Osteoblast (primary cell): ENCODE measurements at places on chromosomes 6 and 20. TPM values are rescaled to one million over a fixed set of nuclear protein-coding genes. Genes with fewer than 3 reads are reported as not detected.

- H3K27me3 ChIP-seq: no peaks in the 10 kb centered on the region
- no peaks in the 10 kb centered on the region for H3K4me1 ChIP-seq
- H3K4me3 ChIP-seq: no peak overlapping the region
- no peak overlapping the region for H3K27ac ChIP-seq
- DNase-seq: no peak
- no peaks in the 10 kb centered on the region for H3K36me3 ChIP-seq
Measured at GRCh38 chr20:16942756-16943155, 194.6 kb downstream of the OTOR start.

DNA sequence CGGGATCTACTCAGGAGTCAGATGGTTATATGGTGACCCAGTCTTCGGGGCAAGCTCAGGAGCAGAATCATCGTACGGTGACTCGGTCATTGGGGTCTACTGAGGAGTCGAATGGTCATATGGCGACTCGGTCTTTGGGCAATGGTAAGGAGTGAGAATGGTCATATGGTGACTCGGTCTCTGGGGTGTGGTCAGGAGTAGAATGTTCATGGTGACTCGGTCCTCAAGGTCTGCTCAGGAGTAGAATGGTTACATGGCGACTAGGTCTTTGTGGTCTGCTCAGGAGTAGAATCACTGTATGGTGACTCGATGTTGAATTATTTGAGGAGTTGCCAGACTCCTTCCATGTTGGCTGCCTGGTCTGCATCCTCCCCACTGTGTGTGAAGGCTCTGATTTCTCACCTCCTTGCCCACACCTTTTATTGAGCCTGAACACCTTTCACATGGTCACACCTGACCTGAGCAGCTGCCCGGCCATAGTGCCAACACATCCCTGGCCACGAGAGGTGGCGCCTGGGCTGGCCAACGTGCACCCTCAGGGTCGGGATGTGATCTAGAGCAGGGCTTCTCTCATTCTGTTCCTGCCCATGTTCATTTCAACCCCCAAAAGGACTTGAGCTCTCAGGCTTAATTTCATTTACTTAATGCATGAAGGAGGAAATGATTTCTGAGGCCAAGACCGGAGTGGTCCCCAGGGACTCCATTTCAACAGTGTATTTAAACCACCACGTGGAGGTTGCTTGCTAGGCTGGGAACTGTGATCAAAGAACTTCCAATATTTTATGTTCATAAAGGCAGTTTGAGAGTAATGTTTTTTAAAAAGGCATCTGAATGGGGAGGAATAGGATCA is 119.5 kb downstream of the PHACTR3 start:
- H3K4me3 ChIP-seq: no peak overlapping the region
- DNase-seq: no peak
- H3K27ac ChIP-seq: no peak overlapping the region
- no peaks in the 10 kb centered on the region for H3K27me3 ChIP-seq

GRCh38 chr20:2507875-2508630 is 662 bp downstream of the ZNF343 start:
- peak overlapping the region; percentile 97 for H3K4me3 ChIP-seq
- no peaks in the 10 kb centered on the region for H3K27me3 ChIP-seq
- peak overlapping the region; percentile 84 for H3K27ac ChIP-seq
- no peaks in the 10 kb centered on the region for H3K36me3 ChIP-seq
- peak; percentile 68 for DNase-seq

- no peak overlapping the region for H3K27ac ChIP-seq
- H3K27me3 ChIP-seq: no peaks in the 10 kb centered on the region
- DNase-seq: peak; percentile 26
- H3K4me3 ChIP-seq: no peak overlapping the region
Measured at GRCh38 chr6:169884158-169884557, 132.7 kb downstream of the ERMARD start.

DNA sequence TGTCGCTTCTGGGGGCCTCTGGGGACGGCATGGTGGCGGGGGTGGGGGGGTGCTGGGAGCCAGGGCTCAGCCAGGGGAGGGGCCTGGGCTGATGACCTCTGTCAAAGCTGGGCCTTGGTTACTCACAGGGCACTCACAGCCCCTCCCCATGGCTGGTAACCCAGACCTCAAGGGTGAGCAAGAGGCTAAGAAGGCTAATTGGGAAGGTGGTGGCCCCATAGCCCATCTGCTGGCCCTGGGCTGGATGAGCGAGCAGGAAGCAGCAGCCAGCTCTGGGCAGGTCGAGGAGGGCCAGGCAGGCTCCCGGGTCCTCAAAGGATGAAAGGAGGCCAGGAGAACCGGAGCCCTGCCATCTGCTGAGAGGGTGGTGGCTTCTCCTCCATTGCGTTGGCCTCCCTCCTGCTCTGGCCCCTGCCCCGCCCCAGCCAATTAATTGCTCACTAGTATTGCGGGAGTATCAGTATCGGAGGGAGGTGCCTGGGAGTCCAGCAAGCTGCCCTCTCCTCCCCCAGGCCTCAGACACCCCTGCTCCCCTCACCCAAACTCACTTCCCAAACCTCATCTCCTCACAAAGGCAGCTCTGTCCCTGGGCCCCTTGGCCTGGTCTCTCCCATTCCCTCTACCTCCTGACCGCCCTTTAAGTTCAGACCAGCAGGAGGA is 1.0 kb upstream of the CDSN start:
- H3K27ac ChIP-seq: no peak overlapping the region
- peaks cover 3% of the 10 kb centered on the region for H3K27me3 ChIP-seq

- H3K4me1 ChIP-seq: no peaks in the 10 kb centered on the region
- H3K36me3 ChIP-seq: no peaks in the 10 kb centered on the region
- no peak for DNase-seq
- no peak overlapping the region for H3K4me3 ChIP-seq
- no peak overlapping the region for H3K27ac ChIP-seq
Measured at GRCh38 chr6:41392246-41392645, 56.8 kb downstream of the NCR2 start.

DNA sequence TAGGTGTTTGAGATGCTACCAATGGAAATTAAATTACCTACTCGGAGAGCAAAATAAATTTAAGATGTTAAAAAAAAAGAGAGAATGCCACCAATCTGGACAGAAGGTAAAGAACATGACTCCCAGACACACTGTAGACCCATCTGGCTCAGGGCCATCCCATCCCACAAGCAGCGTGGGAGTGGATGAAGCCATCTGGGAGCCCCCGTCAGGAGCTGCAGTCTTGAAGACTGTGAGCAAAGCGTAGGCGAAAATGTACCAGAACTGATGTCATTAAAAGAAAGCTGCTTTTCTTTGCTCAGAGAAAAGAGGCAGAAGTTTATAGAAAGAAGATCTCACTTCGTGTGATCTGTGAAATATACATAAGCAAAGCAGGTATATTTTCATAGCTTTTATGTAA is 815.7 kb downstream of the QKI start:
- H3K27me3 ChIP-seq: no peaks in the 10 kb centered on the region
- H3K36me3 ChIP-seq: no peaks in the 10 kb centered on the region
- no peak for DNase-seq
- no peak overlapping the region for H3K27ac ChIP-seq

- no peak overlapping the region for H3K4me3 ChIP-seq
- H3K27me3 ChIP-seq: no peaks in the 10 kb centered on the region
- DNase-seq: no peak
- peaks cover 42% of the 10 kb centered on the region for H3K36me3 ChIP-seq
- peaks cover 41% of the 10 kb centered on the region for H3K4me1 ChIP-seq
Measured at GRCh38 chr6:11215773-11216172, 16.7 kb downstream of the NEDD9 start.

GRCh38 chr6:35722121-35722761 is 14.6 kb upstream of the ARMC12 start:
- no peaks in the 10 kb centered on the region for H3K36me3 ChIP-seq
- no peaks in the 10 kb centered on the region for H3K27me3 ChIP-seq
- H3K27ac ChIP-seq: no peak overlapping the region
- peaks cover 25% of the 10 kb centered on the region for H3K4me1 ChIP-seq

PREP gene
- 15.0 and 17.7 TPM in 2 replicates for total RNA-seq

GRCh38 chr6:106939848-106940247 is 34.7 kb downstream of the CD24 start:
- no peak overlapping the region for H3K4me3 ChIP-seq
- H3K27ac ChIP-seq: no peak overlapping the region
- peaks cover 13% of the 10 kb centered on the region for H3K27me3 ChIP-seq
- DNase-seq: peak; percentile 13
- H3K4me1 ChIP-seq: no peaks in the 10 kb centered on the region

- no peak overlapping the region for H3K27ac ChIP-seq
- H3K36me3 ChIP-seq: no peaks in the 10 kb centered on the region
- DNase-seq: peak; percentile 86
Measured at GRCh38 chr20:57346477-57346876, 4.6 kb upstream of the RAE1 start.

GRCh38 chr20:4585104-4585753 is 136.5 kb upstream of the PRND start:
- H3K36me3 ChIP-seq: no peaks in the 10 kb centered on the region
- H3K27me3 ChIP-seq: no peaks in the 10 kb centered on the region
- no peak for DNase-seq
- H3K4me1 ChIP-seq: no peaks in the 10 kb centered on the region

MYCT1 gene
- 0.29 and 0.36 TPM in 2 replicates for total RNA-seq

DNA sequence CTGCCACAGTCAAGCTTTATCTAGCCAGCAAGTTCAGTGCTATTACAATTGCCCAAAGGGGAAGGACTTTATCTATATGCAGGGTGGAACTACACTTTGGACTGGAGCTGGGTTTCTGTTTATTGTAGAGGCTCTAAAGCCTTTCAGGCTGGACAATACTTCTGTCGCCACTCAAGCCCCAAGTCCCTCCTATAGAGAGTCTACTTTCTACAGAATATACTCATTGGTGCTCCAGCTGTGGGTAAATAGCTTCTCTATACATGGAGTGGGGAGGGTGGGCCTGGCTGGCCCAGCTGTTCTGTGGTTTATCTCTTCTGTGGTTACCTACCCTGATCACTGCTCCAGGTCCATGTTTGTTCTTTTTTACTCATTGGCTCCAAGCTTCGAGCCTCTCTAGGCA is 151.8 kb upstream of the MYLIP start:
- no peak overlapping the region for H3K27ac ChIP-seq
- no peaks in the 10 kb centered on the region for H3K4me1 ChIP-seq
- no peak overlapping the region for H3K4me3 ChIP-seq

GRCh38 chr6:44851176-44851575 is 463.7 kb downstream of the CDC5L start:
- no peaks in the 10 kb centered on the region for H3K27me3 ChIP-seq
- H3K4me1 ChIP-seq: peaks cover 21% of the 10 kb centered on the region
- H3K4me3 ChIP-seq: no peak overlapping the region
- no peaks in the 10 kb centered on the region for H3K36me3 ChIP-seq
- H3K27ac ChIP-seq: no peak overlapping the region

- H3K36me3 ChIP-seq: no peaks in the 10 kb centered on the region
- H3K4me1 ChIP-seq: no peaks in the 10 kb centered on the region
- H3K27me3 ChIP-seq: peaks cover 4% of the 10 kb centered on the region
- no peak overlapping the region for H3K4me3 ChIP-seq
- no peak for DNase-seq
- no peak overlapping the region for H3K27ac ChIP-seq
Measured at GRCh38 chr6:13916230-13916944, 8.4 kb upstream of the RNF182 start.

DNA sequence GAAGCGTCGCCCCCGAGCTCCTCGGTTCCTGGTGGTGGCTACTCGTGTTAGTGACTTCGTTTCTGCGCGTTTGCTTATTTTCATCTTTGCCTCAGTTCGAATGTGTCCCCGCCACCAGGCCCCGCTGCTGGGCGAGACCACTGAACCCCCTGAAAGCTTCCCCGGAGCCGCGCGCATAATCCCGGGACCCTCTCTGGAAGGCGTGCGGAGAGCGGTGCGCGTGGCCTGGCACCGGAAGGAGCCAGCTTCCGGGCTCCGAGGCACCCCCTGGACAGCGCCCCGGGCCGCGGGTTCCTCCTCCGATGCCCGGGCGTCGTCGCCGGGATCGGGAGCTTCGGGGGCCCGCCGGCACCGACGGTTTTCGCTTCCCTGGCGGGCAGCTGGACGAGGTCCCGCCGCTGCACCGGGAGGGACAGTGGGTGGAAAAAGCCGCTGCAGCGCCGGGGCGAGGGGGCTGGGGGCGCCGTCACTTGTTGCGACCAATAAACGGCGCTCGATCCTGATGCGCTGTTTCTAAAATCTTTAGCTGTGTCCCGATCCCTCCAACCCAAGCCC is 643 bp upstream of the SLC35D3 start:
- H3K27ac ChIP-seq: no peak overlapping the region
- H3K4me3 ChIP-seq: peak overlapping the region; percentile 66
- peaks cover 69% of the 10 kb centered on the region for H3K27me3 ChIP-seq
- H3K36me3 ChIP-seq: no peaks in the 10 kb centered on the region

DNA sequence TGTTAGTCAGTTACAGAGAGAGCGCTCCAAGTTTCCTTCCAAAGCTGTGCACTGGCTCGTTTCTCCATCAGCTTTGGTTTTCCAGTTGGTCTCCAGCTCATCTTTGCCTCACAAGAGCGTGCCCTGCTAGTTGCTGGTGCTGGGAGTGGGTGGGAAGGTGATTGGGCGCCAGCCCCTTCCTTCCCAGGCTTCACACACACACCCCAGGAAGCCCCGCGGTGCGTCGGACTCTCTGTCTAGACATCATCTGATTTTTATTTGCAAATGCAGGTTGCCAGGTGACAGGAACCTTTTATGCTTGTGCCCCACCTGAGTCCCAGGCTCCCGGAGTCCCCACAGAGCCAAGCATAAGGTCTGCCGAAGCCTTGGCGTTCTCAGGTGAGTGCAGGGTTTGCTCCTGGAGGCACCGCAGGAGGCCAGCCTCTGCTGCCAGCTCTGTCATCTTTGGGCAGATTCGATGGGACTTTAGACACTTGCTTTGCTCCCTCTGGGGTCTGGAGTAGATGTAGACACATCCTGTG is 7.1 kb downstream of the IRF4 start:
- peaks cover 48% of the 10 kb centered on the region for H3K27me3 ChIP-seq
- no peaks in the 10 kb centered on the region for H3K36me3 ChIP-seq
- DNase-seq: peak; percentile 55
- H3K27ac ChIP-seq: no peak overlapping the region
- no peaks in the 10 kb centered on the region for H3K4me1 ChIP-seq

FHL5 gene
- total RNA-seq: not detected in 2 replicates

- H3K36me3 ChIP-seq: no peaks in the 10 kb centered on the region
- H3K27ac ChIP-seq: no peak overlapping the region
- H3K4me1 ChIP-seq: no peaks in the 10 kb centered on the region
- no peak overlapping the region for H3K4me3 ChIP-seq
Measured at GRCh38 chr6:137095651-137096238, 51.0 kb upstream of the IL20RA start.

GRCh38 chr6:80969439-80969838 is 783.0 kb downstream of the TENT5A start:
- H3K4me3 ChIP-seq: no peak overlapping the region
- H3K4me1 ChIP-seq: no peaks in the 10 kb centered on the region
- no peaks in the 10 kb centered on the region for H3K27me3 ChIP-seq
- DNase-seq: no peak

BTN1A1 gene
- under 0.01 TPM in 2 replicates for total RNA-seq

BPIFA1 gene
- total RNA-seq: not detected in 2 replicates

FAM83B gene
- under 0.01 TPM in 1 of 2 replicates, not detected in the other for total RNA-seq

RGS17 gene
- total RNA-seq: 1.4 and 1.8 TPM in 2 replicates

REM1 gene
- 0.29 TPM in 1 of 2 replicates, not detected in the other for total RNA-seq

OCSTAMP gene
- total RNA-seq: not detected in 2 replicates

- H3K4me1 ChIP-seq: no peaks in the 10 kb centered on the region
- H3K27me3 ChIP-seq: no peaks in the 10 kb centered on the region
- no peak for DNase-seq
- H3K27ac ChIP-seq: no peak overlapping the region
Measured at GRCh38 chr6:46998436-46999017, 43.6 kb downstream of the ADGRF1 start.

HLA-DQB1 gene
- total RNA-seq: under 0.01 and 6.5 TPM in 2 replicates
